ENCODE measurements at places on chromosomes 2 and 18.

GRCh38 chr18:46754188-46754587 lies 2.7 kb downstream of the ST8SIA5 start:
- no peak for DNase-seq

DNA sequence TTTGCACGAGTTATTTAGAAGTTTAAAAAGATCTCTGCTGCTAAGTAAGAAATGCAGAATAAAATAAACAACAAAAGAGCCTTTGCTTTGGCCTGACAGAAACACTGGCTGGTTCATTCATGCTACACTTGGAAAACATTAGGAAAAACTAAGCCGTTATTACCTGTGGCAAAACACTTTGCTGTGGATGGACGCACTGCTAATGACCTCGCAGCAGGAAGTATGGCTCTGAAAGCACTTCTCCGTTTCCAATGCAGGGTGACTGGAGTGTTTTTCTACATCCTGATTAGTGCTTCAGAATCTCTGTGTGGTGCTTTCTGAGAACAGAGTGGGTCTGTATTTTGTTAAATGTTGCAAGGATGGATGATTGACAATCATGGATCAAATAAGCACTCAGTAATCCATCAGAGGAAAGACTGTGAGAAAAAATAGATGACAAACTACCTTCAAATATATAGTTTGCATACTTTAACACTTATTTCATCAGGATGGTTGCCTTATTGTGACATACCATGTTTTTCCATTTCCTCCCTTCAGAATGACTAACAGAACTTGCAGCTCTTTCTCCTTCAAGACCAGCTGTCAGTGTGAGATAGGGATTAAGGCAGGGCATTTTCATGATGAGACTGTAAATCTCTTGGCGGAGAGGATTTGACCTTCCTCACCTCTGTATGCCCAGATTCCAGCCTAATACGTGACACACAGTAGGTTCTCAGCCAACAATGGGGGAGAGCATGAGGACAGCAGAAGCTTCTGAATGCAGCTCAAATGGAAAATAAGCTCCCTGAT lies 38.0 kb downstream of the LINC00305 start:
- DNase-seq, result no peak

DNA sequence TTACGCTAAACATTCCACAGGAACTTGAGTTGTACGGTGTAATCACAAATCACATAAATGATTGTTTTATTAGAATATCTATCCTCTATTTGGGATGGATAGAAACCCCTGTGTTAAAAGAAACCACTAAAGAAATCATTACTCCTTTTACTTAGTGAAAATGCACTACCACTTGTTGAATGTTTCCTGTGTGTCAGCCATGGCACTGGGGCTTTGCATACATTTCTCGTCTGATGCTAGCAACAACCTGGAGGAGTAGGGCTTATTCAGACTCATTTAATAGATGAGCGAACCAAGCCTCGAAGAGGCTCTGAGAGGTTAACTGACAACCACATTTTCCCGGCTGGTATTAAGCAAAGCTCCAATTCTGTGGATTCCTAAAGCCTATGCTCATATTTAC lies 60.5 kb upstream of the PELI1 start:
- DNase-seq, result peak; percentile 16

GRCh38 chr18:59238385-59238784 lies 18.4 kb downstream of the GRP start:
- DNase-seq, result no peak

DNA sequence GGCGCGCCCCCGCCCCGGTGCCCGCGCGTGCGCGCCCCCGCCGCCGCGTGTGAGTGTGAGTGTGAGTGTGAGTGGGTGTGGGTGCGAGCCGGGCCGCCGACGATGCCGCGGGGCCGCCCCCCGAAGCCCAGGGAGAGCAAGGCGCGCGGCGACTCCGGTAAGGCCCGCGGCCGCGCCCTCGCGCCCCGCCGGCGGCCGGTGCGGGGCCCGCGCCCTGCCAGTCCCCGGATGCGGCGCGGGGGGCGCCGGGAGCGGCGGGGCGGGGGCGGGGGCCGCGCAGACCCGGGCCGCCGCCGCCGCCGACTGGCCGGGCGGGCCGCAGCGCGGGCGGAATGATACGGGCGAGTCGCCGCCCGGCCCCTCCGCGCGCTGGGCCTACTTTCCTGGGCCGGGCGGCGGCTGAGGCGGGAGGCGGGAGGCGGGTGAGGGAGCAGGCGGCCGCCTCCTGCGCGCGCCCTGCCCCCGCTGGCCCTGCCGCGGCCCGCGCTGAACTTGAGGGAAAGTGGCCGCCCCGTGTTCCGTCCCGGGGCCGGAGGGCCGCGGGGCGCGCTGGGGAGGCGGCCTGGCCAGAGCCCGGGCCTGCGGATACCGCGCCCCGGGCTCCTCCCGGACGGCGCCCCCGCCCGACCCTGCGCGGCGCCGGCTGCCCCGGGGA lies at the start of gene ZNF236:
ZNF236 (plus strand) TSS at position 52 of the 655 bp plus-strand sequence; CDS start at position 103, 51 bp downstream.
- peak; percentile 76 for DNase-seq
